Thyroid gland (tissue), 4 donors: ENCODE measurements at places on chromosomes 5 and 9. TPM values are rescaled to one million over a fixed set of nuclear protein-coding genes. Genes with fewer than 3 reads are reported as not detected.

GRCh38 chr9:12681620-12682019 lies 11.6 kb upstream of the TYRP1 start:
- no peaks in the 10 kb centered on the region for H3K4me1 ChIP-seq
- H3K27ac ChIP-seq: no peak overlapping the region
- no peaks in the 10 kb centered on the region for H3K36me3 ChIP-seq
- no peaks in the 10 kb centered on the region for H3K27me3 ChIP-seq
- DNase-seq: no peak

DNA sequence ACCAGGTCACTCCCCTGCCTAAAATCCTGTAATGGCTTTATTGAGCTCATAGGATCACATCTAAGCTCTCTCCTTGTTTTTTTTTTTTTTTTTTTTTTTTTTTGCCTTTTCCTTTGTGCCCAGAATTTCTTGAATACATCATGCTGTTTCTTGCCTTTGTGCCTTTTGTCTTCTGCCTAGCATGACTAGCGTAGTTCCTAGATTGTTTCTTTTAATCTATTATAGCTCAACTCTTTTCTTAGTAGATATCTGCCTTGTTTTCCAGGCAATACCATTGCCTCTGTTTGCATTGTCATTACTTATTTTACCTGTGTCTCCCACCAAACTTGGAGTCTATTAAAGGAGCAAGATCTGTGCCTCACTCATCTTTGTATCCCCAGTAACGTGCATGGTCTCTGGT lies 106.1 kb upstream of the C9orf72 start:
- DNase-seq: no peak
- no peaks in the 10 kb centered on the region for H3K4me1 ChIP-seq
- no peaks in the 10 kb centered on the region for H3K36me3 ChIP-seq
- no peaks in the 10 kb centered on the region for H3K27me3 ChIP-seq

Gene SPATA6L
- total RNA-seq: 21.0 TPM

- H3K4me1 ChIP-seq: peaks cover 9% of the 10 kb centered on the region
- DNase-seq: no peak
- no peak overlapping the region for H3K27ac ChIP-seq
These were observed 26.4 kb downstream of the LPCAT1 start for GRCh38 chr5:1497242-1497777.

GRCh38 chr9:36818242-36818938 lies 215.7 kb downstream of the PAX5 start:
- H3K27ac ChIP-seq: no peak overlapping the region
- DNase-seq: no peak
- H3K36me3 ChIP-seq: no peaks in the 10 kb centered on the region

Gene EPB41L4A
- total RNA-seq: 31.9 TPM

Gene IL9
- total RNA-seq: not detected

- peaks cover 4% of the 10 kb centered on the region for H3K4me1 ChIP-seq
- H3K4me3 ChIP-seq: no peak overlapping the region
- no peak for DNase-seq
- H3K27ac ChIP-seq: no peak overlapping the region
- H3K36me3 ChIP-seq: no peaks in the 10 kb centered on the region
These were observed 43.1 kb upstream of the SELENOP start for GRCh38 chr5:42854795-42855194.

DNA sequence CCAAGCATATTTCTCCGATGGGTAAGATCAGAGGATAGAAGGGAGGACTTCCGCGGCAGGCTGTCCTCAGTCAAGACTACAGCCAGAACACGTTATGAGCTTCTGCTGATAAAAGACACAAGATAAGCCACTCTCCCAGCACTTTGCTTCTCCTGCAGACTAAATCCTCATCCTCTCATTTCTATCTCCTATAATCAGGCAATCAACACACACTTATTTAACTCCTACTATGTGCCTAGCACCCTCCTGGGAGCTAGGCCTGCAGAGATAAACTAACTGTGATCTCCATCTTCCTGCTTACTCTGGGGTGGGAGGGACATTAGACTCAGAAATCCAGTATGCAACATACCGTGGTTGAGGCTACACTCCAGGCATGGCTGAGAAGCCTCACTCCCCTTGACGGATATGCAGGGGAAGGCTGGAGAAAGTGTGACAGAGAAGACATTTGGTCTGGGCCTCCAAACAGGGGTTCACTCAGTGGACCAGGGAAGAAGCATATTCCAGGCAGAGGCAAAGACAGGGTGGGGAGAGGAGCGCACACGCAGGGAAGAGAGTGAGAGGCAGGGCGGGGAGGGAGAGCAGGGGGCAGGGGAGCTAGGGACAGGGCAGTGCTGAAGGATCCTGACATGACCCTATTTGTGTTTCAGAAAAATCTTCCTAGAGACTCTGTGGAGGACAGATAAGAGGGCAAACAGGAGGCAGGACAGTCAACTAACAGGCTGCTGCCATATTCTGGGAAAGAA lies 274.1 kb downstream of the DENND1A start:
- H3K4me3 ChIP-seq: no peak overlapping the region
- no peak for DNase-seq
- no peaks in the 10 kb centered on the region for H3K36me3 ChIP-seq
- H3K27ac ChIP-seq: peak overlapping the region; percentile 87
- H3K27me3 ChIP-seq: no peaks in the 10 kb centered on the region

GRCh38 chr5:125826214-125826613 lies 597.0 kb upstream of the GRAMD2B start:
- no peak for DNase-seq
- H3K4me1 ChIP-seq: no peaks in the 10 kb centered on the region
- no peaks in the 10 kb centered on the region for H3K27me3 ChIP-seq
- H3K27ac ChIP-seq: no peak overlapping the region

- peaks cover 5% of the 10 kb centered on the region for H3K4me1 ChIP-seq
- H3K27ac ChIP-seq: no peak overlapping the region
- H3K27me3 ChIP-seq: no peaks in the 10 kb centered on the region
- H3K4me3 ChIP-seq: peak overlapping the region; percentile 82
- peaks cover 17% of the 10 kb centered on the region for H3K36me3 ChIP-seq
These were observed 306 bp downstream of the TRUB2 start for GRCh38 chr9:128321879-128322403.

Gene PFN3
- not detected for total RNA-seq

DNA sequence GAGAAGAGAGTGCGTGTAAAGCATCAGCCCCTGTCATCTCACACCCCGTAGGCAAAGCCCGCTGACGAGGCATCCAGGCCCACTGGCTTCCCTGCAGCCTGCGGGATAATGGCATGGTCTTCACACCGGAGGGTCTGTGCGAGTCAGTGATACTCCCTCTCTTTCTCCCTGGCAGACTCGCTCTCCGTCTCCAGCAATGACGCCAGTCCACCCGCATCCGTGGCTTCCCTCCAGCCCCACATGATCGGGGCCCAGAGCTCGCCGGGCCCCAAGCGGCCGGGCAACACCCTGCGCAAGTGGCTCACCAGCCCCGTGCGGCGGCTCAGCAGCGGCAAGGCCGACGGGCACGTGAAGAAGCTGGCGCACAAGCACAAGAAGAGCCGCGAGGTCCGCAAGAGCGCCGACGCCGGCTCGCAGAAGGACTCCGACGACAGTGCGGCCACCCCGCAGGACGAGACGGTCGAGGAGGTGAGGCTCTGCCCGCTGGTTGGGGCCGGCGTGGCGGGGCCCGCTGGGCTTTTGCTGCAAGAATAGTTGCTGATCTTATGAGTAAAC lies 120.7 kb upstream of the OTULINL start:
- H3K27ac ChIP-seq: no peak overlapping the region
- DNase-seq: no peak
- no peaks in the 10 kb centered on the region for H3K27me3 ChIP-seq
- no peak overlapping the region for H3K4me3 ChIP-seq
- no peaks in the 10 kb centered on the region for H3K4me1 ChIP-seq

GRCh38 chr9:137161558-137162486 lies 8.0 kb downstream of the LRRC26 start:
- no peak for DNase-seq
- H3K36me3 ChIP-seq: no peaks in the 10 kb centered on the region
- no peak overlapping the region for H3K27ac ChIP-seq
- no peak overlapping the region for H3K4me3 ChIP-seq
- peaks cover 9% of the 10 kb centered on the region for H3K4me1 ChIP-seq

Gene PRRC2B
- 125 TPM for total RNA-seq

Gene KCNV2
- total RNA-seq: not detected

DNA sequence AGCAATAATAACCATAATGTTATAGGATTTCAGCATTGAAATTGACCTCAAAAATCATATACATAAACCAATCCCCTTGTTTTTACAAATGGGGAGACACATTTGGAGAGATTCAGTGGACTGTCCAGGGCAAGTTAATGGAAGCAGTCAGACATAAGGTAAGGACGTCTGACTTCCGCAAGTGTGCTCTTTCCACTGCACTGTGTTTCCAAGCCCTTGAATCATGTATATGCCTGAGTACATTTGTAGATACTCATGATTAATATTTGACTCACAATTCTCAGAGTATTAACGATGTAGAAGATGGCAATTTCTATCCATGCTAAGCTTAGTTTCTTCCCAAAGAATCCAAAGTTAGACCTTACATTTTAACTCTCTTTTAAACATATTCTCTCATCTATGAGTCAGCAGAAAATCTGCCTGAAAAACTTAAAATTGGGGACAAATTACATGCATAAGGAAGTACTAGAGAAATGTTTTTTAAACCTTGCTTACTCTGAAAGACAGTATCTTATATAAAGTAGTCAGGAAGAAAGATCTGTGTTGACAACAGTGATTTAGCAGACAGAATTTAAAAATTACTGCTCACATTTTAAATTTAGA lies 165.3 kb downstream of the NFIB start:
- no peak for DNase-seq
- no peaks in the 10 kb centered on the region for H3K27me3 ChIP-seq
- no peak overlapping the region for H3K27ac ChIP-seq

GRCh38 chr5:135312255-135312935 lies 86.6 kb downstream of the MACROH2A1 start:
- no peak overlapping the region for H3K4me3 ChIP-seq
- no peaks in the 10 kb centered on the region for H3K27me3 ChIP-seq
- no peak overlapping the region for H3K27ac ChIP-seq
- no peaks in the 10 kb centered on the region for H3K36me3 ChIP-seq
- DNase-seq: no peak

Gene DRD1
- total RNA-seq: not detected

Gene RAD23B
- 76.5 TPM for total RNA-seq

Gene SH3RF2
- total RNA-seq: 11.3 TPM

Gene RPP25L
- total RNA-seq: 28.2 TPM

GRCh38 chr9:7963026-7963425 lies 163.4 kb upstream of the DMAC1 start:
- H3K4me1 ChIP-seq: no peaks in the 10 kb centered on the region
- no peak overlapping the region for H3K27ac ChIP-seq
- no peak overlapping the region for H3K4me3 ChIP-seq
- H3K36me3 ChIP-seq: no peaks in the 10 kb centered on the region

- no peak for DNase-seq
- peaks cover 10% of the 10 kb centered on the region for H3K4me1 ChIP-seq
- no peak overlapping the region for H3K27ac ChIP-seq
- H3K36me3 ChIP-seq: no peaks in the 10 kb centered on the region
These were observed 255.3 kb downstream of the SYK start for GRCh38 chr9:91056917-91057316.

GRCh38 chr9:69601698-69602097 lies 70.5 kb downstream of the APBA1 start:
- no peak overlapping the region for H3K27ac ChIP-seq
- DNase-seq: no peak
- no peaks in the 10 kb centered on the region for H3K36me3 ChIP-seq
- H3K4me3 ChIP-seq: no peak overlapping the region

DNA sequence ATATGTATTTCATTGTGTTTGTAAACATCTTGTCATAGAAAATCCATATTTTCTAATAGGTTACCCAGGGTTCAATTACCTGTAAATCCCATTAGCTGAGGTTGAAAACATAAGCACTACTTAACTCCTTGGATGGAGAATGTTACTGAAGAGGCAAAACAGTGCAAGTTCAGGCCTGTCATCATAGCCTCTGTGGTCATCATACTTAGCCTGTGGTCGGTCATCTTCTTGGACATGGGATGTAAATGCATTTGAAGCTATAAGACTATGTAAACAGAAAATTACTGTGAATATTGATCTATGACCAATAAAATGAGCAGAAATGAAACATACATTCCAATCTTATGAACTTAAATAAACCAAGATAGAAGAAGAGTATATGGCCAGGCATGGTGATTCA lies 164.7 kb downstream of the CHSY3 start:
- H3K4me1 ChIP-seq: no peaks in the 10 kb centered on the region
- H3K27ac ChIP-seq: no peak overlapping the region
- no peak for DNase-seq
- H3K27me3 ChIP-seq: no peaks in the 10 kb centered on the region
- H3K36me3 ChIP-seq: no peaks in the 10 kb centered on the region

Gene MLANA
- total RNA-seq: not detected

DNA sequence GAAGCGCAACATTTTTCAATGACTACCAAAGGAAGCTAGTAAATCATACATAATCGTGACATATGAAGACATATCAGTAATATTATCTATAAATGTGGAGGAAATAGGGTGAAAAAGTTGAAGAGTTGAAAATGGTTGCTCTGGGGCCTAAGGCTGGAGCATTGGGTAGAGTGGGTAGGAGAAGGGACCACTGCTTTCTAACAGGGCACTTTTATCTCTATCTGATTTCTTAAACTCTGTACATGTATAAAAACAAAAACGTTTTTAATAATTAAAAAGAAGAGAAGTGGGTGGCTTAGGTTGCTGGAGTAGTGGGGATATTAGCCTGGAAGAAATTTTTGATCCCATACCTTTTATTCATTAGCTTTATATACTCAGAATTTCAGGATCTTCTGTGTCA lies 44.2 kb upstream of the ITGA1 start:
- H3K27me3 ChIP-seq: no peaks in the 10 kb centered on the region
- H3K4me3 ChIP-seq: no peak overlapping the region
- no peaks in the 10 kb centered on the region for H3K36me3 ChIP-seq
- no peak for DNase-seq

Gene TAF1L
- not detected for total RNA-seq
